IMR-90 (cell line): ENCODE measurements at places on chromosomes 5 and 9. TPM values are rescaled to one million over a fixed set of nuclear protein-coding genes. Genes with fewer than 3 reads are reported as not detected.

Gene ZDHHC21
- polyA plus RNA-seq: 1.8 and 2.8 TPM in 2 replicates

Gene SPAG8
- 0.62 and 0.84 TPM in 2 replicates for polyA plus RNA-seq

Gene PGM5
- 7.4 and 8.3 TPM in 2 replicates for polyA plus RNA-seq

Gene BNC2
- polyA plus RNA-seq: 15.5 and 16.6 TPM in 2 replicates

Gene NSA2
- 33.0 and 33.9 TPM in 2 replicates for polyA plus RNA-seq

Gene CORO2A
- 1.9 and 2.2 TPM in 2 replicates for polyA plus RNA-seq

Gene FGF10
- not detected in 2 replicates for polyA plus RNA-seq

Gene NREP
- polyA plus RNA-seq: 246 and 277 TPM in 2 replicates
